Bone marrow (tissue), 2 donors: ENCODE measurements at places on chromosomes 1 and 21.

- DNase-seq, result no peak
These were observed 50.9 kb downstream of the CNST start for GRCh38 chr1:246617156-246617555.

GRCh38 chr1:89047734-89048133, 17.3 kb downstream of the GBP1 start:
- no peak for DNase-seq

DNA sequence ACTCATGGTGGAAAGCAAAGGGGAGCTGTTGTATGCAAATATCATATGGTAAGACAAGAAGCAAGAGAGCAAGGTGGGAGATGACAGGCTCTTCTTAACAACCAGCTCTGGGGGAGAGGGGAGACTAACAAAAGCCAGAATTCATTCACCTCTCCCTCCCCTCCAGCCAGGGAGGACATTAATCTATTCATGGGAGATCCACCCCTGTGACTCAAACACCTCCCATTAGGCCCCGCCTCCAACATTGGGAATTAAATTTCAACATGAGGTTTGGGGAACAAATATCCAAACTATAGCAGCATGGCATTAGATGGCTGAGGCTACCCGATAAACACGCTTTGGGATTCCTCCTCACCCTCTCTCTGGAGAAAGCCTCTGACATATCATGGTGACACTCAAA, 210.6 kb downstream of the RHOU start:
- DNase-seq, result no peak

DNA sequence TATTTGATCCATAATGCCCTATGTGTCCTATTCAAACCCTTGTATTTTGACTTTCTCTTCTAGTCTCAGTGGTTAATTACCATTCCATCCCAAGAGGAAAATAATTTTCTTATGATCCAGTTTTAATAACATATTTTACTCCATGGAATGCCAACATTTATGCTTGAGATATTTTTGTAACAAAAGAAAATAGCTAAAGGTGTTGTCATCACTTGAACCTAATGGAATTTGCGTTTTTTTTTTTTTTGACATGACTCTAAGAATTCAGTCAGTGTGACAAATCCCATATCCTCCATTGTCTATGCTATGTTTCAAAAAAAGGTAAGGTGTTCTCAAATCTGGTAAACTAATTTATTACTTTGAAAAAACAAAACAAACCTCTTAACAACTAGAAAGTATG, 324.1 kb upstream of the ADAMTS5 start:
- no peak for DNase-seq

DNA sequence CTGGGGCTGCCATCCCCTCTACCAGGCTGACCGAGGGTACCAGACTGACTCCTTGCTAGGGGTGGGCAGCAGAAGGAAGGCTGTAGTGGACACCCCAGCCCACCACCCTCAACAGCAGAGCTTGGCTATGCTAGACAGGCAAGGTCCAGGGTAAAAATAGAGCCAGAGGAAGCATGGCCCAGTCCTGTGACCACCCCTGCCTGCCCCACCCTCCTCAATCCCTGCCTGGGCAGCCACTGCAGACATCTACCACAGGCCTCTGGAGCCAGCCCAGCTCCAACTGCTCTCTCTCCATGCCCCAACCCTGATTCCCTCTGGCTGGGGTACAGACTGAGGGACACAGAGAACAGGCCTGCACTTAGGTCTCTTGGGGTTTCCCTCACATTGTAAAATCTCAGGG, 1.7 kb downstream of the S100A1 start:
- DNase-seq, result no peak

GRCh38 chr21:17631195-17631594, 18.5 kb upstream of the BTG3 start:
- DNase-seq, result no peak

DNA sequence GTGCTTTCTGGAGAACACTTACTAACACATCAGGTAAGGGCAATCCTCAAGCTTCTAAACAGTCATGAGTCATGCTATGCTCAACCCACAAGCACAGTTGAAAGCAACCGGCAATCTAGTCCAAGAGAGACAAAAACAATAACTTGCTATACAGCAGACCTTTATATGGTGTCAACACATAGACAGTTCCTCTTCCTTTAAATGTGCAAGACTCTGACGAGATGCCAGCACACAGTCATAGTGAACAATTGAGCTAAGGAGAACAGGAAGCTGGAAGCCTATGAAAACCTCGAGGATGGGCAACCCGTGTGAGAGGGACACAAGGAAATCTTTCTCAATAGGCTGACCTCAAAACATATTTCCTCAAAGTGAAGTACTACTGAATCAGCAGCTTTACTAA, 5.3 kb downstream of the ADIPOR1 start:
- DNase-seq, result peak; percentile 77

GRCh38 chr1:209645574-209646452, 6.4 kb downstream of the LAMB3 start:
- DNase-seq, result no peak

DNA sequence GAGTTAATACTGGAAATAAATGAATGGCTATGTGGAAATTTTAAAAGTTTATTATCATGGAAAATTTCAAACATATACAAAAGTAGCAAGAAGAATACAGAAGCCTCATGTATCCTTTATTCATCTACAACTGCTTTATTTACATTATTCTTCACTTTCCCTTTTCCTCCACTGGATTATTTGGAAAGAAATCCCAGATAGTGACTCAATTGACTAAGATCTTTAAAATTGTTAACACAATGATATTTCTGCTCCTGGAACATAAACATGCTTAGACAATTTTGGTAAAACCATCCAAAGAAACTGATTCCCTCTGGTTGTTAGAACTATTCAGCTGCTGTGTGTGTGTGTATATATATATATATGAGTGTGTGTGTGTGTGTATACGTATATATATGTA, 116.2 kb downstream of the TGFB2 start:
- no peak for DNase-seq

GRCh38 chr1:167064621-167065020, 25.6 kb downstream of the GPA33 start:
- DNase-seq, result no peak

DNA sequence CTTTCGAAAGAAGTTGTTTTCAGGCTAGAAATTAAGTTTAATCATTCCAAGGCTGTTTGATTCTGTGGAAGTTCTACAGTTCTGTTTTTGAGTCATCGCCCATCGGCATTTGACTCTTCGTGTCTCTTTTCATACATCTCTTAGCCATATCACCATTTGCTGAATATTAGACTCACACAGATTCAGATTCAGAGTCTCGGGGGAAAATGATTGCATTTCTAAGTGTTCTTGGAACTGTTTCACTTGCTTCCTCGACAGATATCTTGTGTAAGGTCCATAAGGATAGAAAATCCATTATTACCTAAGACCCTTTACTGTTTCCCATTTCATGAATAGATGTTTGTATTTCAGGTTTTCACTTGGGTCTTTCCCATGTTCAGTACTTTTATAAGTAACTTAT, 237.0 kb upstream of the SGIP1 start:
- DNase-seq, result no peak

GRCh38 chr21:34567604-34568155, 47.2 kb downstream of the RCAN1 start:
- DNase-seq, result no peak

- DNase-seq, result peak; percentile 44
These were observed 7.9 kb downstream of the CD53 start for GRCh38 chr1:110880708-110881374.

GRCh38 chr1:112674986-112675727, 698 bp downstream of the MOV10 start:
- DNase-seq, result no peak

- DNase-seq, result peak; percentile 43
These were observed 10.9 kb downstream of the OLIG2 start for GRCh38 chr21:33036430-33037162.

DNA sequence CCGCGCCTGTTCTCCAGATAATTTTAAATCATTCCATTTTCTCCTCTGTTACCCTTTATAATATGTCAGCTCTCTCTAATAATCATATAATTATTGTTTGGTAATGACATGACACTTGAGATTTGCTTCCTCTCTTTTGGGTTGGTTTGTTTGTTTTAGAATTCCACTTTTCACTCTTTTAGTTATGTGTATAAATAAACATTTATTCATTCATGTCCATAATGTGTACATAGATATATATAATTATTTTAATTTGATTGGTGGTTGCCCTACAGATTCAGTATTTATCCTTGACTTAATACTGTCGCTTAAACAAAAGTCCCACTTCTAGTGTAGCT, 93.4 kb upstream of the FMN2 start:
- no peak for DNase-seq

- no peak for DNase-seq
These were observed 31.4 kb downstream of the PRDX6 start for GRCh38 chr1:173508541-173508940.

DNA sequence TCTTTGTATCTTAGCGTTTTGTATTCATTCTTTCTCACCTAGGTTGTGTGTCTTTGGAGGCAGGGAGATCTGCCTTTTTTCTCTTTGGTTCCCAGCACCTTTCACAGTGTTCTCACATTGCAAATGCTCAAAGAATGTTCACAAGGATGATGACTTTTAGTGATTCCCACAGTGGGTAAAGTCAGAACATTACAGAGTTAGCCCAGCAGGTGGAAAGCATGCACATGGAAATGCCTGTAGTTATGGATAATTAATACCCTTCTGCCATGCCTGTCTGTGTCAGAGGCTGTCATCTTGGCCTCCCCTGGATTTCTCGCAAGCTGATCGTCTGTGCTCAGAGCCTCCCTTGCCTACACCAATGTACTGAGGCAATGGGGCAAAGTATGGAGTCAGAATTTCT, 458.9 kb downstream of the LMO4 start:
- DNase-seq, result no peak

DNA sequence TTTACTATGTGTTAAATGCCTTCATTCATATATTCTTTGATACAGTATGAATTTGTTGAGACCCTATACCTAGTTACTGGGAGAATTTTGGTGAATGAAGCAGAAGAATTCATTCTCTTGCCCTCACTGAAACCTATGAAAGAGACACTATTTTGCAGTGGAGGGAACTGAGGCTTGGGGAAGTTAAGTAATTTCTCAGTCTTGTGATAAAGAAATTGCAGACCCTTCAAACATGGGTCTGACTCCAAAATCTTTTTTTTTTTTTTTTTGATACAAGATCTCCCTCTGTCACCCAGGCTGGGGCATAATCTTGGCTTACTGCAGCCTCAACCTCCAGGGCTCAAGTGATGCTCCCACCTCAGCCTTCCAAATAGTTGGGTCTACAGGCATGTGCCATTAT, 132.1 kb downstream of the DNM3 start:
- no peak for DNase-seq

DNA sequence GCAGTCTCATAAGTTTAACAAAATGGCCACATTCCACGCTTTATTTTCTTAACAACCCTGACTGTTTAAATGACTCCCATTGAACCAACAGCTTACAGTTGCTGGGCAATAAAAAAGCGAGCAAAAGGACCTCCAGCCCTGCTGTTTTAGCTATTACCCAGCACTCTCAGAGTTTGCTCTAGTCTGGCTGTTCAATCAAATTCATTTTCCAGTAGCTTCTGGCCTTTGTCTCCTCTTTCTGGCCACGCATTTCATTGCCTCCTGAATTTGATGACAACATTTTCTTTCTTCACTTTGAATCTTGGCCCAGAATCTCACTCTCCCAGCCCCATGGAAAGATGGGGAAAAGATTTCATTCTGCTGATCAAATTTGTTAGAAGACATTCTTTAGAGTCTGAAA, 44.1 kb upstream of the DOCK7 start:
- DNase-seq, result no peak

DNA sequence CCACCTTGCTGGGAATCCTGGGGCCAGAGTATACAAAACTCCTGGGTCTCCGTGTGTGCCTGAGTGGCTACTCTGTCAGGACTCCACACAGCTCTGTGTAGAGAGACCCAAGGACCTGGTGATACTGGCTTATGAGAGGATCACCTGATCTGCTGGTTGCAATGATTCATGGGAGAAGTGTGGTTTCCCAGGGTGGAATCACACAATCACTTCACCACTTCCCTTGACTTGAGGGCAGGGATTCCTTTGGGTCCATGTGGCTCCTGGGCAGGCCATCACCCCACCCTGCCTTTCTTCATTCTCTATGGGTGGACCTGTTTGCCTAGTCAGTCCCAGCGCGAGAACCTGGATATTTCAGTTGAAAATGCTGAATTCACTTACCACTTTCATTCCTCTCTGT, 13.3 kb downstream of the PRSS38 start:
- DNase-seq, result no peak

DNA sequence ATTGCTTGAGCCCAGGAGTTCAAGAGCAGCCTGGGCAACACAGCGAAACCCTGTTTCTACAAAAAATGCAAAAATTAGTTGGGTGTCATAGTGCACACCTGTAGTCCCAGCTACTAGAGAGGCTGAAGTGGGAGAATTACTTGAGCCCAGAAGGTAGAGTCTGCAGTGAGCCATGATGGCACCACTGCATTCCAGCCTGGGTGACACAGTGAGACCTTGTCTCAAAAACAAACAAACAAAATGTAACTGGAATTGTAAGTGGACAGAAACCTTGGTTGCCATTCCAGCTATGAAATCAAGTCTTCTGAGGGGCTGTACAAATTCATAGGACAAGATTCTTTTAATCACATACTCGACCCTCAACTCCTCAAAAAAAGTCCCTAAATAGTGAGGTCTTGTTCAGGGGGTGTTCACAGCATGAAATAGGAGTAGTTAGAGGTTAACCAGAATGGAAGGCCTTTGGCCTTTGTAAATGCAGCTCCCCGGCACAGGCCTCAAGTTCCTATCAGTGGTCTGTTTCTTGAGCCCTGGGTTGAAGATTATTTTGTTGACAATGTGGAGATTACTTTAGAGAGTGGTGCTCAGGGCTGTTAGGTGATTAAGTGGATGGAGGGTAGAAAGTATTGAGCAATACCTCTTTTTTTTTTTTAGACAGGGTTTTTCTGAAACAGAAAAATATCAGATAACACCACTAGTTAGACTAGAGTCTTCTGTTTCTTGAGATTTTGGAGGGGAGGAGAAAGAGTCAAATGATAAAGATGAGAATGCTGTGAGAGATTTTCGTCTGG, 138.7 kb upstream of the ZNF648 start:
- DNase-seq, result no peak

GRCh38 chr1:54287176-54287650, 87.2 kb downstream of the MRPL37 start:
- DNase-seq, result no peak

GRCh38 chr1:31435471-31436409, 22.7 kb downstream of the SERINC2 start:
- no peak for DNase-seq
